ENCODE measurements at places on chromosomes 3 and 15. TPM values are rescaled to one million over a fixed set of nuclear protein-coding genes. Genes with fewer than 3 reads are reported as not detected.

Gene LRIG1
- 108 TPM for total RNA-seq

Gene CDHR4
- 0.17 TPM for total RNA-seq

Gene SOX2
- total RNA-seq: 245 TPM

Gene SLC51B
- not detected for total RNA-seq

Gene PPP1R2
- 34.0 TPM for total RNA-seq

Gene CXCR6
- total RNA-seq: not detected

Gene PRR20G
- total RNA-seq: not detected

DNA sequence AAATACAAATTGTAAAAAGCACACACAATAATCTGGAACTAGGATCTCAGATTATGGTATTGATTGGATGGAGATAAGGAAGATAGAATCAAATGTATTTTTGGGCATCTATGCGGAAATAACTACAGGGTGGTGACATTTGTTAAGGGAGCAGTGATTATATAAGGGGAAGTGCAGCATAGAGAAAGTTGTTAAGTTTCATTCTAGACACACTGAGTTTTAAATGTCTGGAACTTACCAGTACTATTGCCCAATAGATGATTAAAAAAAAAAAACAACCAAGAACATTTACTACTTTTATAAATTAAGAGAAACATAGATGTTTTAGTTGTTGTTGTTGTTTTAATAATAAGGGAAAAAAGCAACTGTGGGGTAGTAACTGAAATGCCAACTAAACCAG is 32.1 kb upstream of the C3orf38 start:
- no peak for DNase-seq

DNA sequence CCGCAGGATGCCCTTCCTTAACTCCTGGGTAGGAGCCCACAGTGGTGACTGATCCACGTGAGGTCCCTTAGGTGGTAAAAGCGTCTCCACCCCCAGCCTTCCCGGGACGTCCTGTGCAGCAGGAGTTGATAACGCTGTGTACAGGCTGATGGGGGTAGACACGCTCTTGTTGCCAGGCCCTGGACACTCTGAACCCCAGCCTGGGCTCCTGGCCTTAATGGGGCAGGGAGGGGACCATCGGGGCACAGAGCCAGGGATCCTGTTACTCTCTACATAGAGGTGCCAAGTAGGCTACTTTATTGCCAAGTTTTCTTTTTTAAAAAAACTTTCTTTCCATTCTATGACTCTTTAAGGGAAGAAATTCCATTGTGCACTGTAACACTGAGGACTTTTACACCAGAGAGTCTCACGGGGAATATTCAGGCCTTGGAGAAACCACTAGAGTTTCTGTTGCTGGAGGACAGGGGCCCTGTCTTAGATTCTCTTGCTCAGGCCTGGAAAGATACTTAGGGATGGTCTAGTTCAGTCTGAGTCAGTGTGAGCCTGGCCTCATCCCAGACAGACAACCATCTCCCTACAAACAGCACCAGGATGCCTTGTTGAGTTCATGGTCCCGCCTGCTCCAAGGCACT is 104.3 kb upstream of the RNU6-1 start:
- DNase-seq: no peak

DNA sequence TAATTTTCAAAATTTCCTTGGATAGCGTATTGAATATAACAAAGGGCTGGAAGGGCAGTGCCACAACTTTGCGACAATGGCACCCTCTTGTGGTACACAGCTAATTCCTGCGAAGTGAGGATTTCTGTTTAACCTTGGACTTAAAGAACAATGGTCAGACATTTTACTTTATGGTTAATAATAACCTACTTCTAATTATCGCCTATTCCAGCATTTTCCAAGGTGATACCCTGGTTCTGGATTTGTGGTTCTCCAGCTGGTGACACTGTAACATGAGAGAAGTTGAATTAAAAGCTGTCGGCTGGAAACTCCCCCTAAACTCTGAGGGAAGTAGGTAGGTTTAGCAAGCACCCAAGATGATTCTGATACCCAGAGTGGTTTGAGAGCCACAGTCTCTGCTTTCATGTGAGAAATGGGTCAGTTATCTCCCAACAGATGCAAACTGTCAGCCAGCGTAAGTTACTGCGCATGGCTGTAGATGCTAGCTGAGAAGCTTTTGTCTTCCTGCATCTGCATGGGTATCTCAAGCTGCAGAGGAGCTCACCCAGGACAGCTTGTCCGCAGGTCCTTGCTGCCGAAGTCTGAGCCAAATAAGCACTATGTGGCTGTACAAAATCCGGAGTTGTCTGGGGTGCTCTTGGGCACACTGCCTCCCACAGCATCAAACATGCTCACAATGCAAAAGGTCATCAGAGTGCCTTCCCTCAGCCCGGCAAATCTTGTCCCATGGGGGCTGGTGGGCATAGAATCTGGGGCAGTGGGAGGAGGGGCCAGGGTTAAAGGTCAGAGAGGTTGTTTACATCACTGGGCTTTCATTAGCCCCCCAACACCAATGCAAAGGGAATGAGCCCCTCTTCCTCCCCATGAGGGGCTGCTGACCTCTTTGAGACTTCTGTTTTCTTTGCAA is 6.6 kb upstream of the CHSY1 start:
- peak; percentile 45 for DNase-seq

DNA sequence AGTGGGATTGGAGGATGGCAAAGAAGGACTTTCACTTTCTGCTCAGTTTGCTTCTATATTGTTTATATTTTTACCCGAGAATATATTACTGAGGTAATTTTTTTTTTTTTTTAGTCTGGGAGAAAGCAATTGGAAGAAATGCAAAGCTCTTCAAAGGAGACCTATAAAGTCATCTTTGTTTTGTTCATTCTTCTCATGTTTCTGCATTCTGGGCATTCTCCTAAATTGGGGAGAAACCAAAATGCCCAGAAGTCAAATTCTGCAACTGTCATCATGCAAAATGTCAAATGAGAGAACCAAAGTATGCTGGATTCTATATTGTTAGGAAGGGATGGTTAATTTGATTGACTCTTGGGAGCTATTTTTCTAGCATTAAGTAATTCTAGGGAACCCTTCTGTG is 168.3 kb upstream of the TSC22D2 start:
- no peak for DNase-seq

DNA sequence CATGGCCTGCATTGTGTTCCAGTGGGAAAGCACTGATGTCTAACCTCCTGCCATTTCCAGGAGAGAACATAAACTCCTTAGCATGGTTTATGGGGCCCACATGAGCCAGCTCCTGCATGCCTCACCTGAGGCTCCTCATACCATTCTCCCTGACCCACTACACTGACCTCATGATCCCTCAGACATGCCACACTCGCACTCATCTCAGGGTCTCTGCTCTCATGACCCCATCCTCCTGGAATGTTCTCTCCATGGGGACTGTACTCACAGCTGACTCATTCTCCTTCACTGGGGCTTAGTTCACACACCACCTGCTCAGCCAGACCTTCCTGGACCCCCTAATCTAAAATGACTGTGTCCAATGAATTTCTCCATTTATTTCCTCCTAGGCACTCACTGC is 4.0 kb upstream of the LMCD1 start:
- DNase-seq: no peak

DNA sequence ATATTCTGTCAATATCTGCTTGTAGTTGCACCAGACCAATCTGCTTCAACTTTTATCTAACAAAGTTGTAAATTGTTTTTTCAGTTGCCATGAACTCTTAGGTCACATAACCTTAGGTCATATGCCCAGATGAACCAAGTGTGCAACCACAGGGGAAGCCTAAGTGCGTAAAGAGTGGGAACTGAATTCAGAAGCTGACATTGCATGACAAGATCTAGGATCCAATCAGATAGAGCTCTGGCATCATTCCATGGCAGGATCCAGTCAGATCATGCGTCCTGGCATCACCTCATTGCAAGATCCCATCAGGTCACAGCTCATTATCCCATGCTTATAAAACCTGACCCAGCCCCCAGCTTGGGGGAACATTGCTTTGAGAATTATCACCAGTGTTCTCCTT is 18.9 kb upstream of the IFT57 start:
- DNase-seq: no peak

DNA sequence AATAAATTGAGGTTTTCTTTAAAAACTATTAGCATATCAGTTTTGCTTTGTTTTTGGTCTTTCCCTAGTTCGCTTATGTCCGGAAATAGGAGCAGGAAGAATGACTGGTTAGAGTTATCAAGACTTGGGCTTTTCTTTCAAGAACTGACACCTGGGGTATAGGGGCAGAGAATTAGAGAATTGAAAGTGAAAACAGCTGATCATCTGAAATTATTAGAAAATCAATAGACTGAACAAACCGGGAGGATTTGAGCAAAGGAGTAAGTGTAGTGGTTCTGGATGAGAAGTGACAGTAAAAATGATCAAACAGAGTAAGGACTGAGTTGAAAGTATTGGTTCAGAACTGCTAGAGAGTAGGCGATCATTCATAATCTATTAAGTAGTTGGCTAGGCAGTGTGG is 6.0 kb downstream of the MINDY2 start:
- DNase-seq: no peak

DNA sequence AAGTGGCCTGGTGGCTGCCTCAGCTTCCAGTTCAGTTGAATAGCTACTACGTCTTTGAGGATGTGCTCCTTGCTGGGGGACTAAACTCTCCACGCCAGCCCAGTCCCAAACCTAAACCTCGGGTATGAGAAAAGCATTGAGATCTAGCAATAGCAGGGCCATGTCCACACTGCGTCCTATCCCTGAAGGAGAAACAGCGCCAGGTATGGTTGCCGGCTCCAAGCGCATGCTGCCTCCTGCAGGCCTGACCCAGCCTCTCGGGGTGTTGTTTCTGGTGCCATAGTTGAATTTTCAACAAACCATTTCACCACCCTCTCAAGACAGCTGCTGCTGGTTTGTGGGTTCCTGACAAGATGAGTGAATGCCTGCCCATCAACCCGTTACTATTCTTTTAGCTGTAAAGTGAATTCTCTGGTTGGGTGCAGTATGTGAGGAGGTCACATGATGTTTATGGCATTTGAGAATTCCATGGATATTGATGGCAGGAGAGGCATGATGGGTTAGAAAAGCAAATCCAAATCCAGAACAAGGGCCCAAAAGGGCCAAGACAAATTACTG is 13.0 kb upstream of the SLC28A1 start:
- no peak for DNase-seq

DNA sequence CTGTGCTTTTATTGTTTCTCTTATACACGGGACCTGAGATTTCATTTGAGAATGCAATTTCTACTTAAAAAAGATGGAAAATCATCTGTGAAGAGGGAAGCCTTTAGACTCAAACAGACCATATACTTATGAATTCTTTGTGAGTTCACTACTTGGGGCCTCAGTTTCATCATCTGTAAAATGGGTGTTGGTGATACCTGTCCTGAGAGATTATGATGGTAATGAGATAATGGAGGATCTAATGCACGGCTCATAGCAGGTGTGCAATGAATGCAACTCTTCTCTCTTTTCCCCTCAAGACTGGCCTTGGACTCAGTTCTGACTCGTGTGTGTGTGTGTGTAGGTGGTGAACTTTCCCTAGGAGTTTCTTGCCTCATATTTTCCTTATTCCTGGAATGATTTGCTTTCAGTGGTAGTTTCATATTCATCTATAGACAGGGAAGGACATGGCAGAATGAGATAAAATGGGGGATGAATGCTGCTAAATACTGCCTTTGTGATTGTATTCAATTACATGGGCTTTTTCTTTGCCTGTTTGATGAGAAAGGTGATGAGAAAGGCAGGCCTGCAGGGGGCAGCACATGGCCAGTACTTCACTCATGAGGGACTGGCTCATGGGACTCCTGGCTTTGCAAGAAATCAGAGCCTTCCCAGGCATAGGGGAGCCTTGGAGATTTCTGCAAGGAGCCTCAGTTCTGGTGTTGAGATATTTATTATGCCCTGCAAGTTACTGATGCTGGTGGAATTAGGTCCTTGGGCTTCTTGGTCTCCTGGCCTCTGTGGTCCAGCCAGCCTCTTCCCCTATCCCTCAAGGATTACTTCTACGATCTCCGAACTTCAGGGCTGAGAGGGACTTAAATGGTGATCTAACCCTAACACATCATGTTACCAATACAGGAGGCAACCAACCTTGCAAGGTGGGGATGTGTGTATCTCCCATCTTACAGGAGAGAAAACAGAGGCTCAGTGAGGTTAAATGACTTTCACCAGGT is 70.7 kb downstream of the RPLP1 start:
- DNase-seq: peak; percentile 92

- DNase-seq: no peak
Observed at GRCh38 chr3:143571548-143571947, 276.7 kb downstream of the SLC9A9 start.

DNA sequence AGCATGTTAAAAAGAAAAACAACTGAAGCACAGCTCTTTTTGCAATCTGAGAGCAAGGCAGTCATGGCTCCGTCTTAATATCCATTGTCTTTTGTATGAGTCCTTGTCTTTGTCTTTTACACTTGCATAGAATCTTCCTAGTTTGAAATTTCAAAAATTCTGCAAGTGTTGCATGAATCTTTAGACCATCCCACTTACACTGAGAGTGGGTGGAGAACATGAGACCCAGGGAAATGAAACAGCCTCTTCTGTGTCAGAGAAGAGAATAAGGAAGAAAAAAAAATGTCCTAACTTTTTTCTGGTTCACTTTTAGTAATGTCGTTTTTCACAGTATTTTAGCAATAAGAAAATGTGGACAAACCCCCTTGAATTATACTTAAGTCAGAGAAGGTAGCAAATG is 12.1 kb upstream of the DCLK3 start:
- no peak for DNase-seq

DNA sequence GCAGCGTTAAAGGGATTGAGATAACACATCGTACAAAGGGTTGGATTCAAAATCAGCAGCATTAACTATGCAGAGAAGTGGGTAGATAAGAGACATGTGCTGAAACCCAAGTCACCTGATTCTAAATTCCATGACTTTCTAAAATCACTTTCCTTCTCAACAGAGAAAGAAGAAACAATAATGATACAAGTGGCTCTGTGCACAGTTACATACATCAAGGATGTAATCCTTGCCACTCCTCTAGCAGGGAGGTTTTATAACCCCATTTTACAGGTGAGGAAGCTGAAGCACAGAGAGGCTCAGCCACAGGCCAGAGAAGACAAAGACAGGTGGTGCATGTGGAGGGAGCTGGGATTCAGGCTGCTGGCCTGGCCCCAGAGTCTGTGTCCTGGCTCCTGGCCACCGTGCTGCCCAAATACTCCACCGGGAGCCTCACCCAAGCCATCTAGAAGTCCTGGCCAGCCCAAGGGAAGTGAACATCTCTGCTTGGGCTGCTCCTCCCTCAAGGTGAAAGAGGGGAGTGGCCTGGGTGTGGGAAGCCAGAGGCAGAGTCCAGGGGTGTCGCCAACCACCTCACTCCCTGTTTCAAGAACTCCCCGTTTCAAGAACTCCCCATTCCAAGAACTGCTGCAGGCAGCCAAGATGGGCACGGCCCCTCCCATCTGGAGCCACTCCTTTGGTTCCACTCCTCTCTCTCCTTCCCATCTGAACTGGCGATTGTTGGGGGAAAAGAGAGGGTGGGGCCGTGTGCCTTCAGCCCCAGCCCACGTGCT is 147.1 kb downstream of the NUP210 start:
- no peak for DNase-seq

- no peak for DNase-seq
Observed at GRCh38 chr15:31296646-31297574, 29.7 kb upstream of the KLF13 start.

- DNase-seq: no peak
Observed at GRCh38 chr3:184134746-184135148, 411 bp upstream of the EIF2B5 start.

- DNase-seq: no peak
Observed at GRCh38 chr15:96851613-96852012, 521.1 kb downstream of the NR2F2 start.
